ENCODE measurements at places on chromosomes 2 and 18.

- DNase-seq = peak; percentile 94
Observed at GRCh38 chr2:224520064-224520463, 65.1 kb downstream of the CUL3 start.

DNA sequence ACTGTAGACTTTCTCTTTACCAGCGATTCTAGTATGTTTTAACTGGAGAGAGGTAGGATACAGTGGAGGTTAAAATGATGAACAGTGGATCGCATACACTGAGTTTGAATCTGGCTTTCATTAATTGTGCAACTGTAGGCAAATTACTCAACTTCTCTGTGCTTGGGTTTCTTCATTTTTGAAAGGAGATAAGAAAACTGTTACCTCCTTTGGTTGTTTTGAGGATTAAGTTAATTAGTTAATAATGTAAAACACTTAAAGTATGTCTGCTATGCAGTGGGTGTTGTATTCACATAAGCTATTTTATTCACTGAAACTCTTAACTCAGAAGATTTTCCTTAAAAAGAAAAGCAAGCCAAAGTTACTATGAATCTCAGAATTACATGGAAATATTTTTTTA lies 111.8 kb upstream of the CYP20A1 start:
- DNase-seq = peak; percentile 56

- peak; percentile 26 for DNase-seq
Observed at GRCh38 chr2:168166902-168167510, 80.4 kb downstream of the STK39 start.

- DNase-seq = peak; percentile 31
Observed at GRCh38 chr2:168149150-168149974, 98.0 kb downstream of the STK39 start.

DNA sequence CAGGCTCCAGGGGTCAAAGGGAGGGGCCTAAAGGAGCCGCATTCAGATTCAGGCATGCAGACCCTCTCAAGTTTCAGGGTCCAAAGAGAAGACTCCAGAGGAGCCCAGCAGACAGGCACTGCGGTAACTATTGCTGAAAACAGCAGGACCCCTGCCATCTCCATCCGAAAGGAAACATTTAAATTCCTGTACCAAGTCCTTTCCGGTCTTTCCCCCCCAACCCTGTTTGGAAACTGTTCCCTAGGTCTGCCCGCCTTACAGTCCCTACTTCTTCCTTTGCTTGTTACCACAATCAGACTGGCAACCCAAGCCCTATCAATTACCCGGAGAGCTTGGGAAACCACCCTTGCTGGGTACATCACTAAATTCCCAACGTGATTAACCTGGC lies 82.0 kb downstream of the DNMT3A start:
- no peak for DNase-seq

- peak; percentile 52 for DNase-seq
Observed at GRCh38 chr18:35050028-35050546, 8.9 kb downstream of the MAPRE2 start.

- no peak for DNase-seq
Observed at GRCh38 chr18:3293196-3293951, 31.4 kb downstream of the MYL12B start.

DNA sequence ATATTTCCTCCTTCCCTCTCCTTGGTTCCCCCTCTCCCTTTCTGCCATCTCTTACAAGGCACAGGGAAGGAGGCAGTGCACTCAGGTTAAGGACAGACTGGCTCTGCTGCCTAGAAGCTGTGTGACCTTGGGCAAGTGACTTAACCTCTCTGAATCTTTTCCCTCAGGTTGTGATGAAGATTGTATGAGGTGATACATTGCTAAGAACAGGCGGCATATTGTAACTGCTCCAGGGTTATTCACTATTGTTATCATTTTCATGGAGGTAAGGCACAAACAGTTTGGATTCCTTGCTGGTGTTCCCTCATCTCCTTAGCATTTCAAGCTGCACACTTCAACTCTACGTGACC lies 126.6 kb upstream of the CXCR4 start:
- no peak for DNase-seq

GRCh38 chr2:162305901-162306300 lies 12.6 kb downstream of the IFIH1 start:
- DNase-seq = no peak

GRCh38 chr2:23658466-23658942 lies 268.4 kb downstream of the ATAD2B start:
- DNase-seq = no peak
